ENCODE measurements at places on chromosomes 3 and 15.

DNA sequence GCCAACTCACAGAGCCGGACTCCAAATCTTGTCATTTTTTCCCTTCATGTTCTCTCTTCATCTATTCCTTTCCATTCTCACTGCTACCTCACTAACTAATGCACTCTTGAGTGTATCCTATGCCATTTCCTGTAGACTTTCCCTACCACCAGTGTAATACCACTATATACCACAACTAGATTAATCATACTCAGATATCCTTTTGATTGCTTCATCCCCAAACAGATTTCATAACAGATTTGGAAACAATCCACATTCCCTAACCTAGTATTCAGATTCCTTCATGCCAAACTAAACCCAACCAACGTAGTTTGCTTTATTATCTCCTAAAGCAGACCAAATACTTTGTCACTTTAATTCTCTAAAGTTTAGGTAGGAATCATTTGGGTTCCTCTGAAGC, 2.6 kb upstream of the PLOD2 start:
- peak; percentile 95 for DNase-seq

DNA sequence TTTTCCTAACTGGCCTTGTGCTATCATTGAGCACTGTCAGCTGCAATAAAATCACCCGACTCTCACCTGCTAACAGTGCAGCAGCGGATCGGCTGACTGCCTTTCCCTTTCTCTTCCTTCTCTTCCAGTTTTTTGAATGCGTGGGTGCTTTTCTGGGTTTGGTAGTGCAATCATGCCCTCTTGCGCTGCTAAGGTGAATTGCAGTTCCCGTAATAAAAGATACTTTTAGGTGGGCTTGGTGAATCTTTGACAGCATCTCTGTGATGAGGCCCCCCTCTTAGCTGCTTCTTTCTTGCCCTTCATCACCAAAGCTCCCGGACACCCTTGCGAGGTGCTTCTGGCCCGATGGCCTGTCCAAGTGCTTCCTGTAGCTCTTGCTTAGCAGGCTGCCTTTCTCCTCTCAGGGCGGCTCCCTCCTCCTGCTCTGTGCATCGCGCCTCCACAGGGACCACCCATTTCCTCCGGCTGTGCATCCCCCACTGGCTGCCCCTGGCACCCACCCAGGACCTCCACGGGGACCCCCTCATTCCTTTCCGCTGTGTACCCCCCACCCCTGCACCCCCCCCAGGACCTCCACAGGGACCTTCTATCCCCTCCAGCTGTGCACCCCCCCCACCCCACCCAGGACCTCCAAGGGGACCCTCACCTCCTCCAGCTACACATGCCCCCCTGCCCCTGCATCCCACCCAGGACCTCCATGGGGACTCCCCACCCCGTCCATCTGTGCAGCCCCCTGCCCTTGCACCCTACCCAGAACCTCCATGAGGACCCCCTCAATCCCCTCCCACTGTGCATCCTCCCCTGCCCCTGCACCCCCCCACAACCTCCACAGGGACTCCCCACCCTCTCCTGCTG, 50.8 kb upstream of the RPL32 start:
- peak; percentile 57 for DNase-seq

DNA sequence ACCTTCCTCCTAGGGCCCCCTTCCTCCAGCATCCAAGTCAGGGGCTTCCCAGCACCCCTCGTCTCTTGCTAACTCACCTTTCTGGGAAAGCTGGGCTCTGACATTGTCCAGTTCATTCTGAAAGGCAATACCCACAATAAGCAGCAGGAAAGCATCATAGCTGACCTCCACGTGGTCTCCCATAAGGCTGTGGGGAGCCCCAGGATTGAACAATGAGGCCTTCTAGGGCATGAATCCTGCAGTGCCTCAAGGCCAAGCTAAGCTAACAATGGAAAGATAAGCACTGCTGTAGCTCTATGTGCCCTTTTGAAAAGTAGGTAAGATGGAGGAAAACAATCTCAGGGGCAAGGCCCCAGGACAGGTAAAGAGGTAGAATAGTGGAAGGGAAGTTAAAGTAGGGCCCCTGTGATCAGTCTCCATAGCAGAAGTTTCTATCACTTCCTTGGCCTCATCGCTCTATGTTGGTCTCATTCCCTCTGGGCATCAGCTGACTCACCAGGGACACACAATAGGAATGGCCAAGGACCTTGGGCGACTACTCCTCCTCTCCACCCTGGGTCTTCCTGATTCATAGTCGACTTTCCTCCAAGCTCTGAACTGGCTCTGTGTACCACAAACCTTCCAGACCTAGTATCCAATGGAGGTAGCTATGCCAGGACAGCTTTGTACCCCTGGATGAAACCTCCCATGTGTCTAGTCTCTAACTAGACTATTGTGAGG, 11.7 kb downstream of the TRAIP start:
- DNase-seq = no peak

DNA sequence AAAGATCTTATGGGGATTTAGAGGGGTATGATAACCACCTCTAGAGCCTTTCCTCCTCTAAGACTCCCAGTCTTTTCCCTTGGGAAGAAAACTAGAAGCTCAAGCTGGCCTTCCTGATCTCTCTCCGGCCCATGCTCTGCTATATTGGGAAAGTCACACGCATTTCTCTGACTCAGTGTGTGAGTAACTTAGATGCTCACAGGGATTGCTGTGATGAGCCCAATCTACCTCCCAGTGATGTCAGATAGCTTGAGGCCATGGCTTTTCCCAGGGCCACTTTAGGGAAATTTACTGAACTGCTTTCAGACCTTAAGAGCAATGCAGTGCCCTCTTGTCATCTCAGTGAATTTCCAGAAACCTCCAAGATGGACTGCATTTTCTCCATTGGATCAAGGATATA, 8.6 kb upstream of the ST8SIA2 start:
- DNase-seq = no peak

DNA sequence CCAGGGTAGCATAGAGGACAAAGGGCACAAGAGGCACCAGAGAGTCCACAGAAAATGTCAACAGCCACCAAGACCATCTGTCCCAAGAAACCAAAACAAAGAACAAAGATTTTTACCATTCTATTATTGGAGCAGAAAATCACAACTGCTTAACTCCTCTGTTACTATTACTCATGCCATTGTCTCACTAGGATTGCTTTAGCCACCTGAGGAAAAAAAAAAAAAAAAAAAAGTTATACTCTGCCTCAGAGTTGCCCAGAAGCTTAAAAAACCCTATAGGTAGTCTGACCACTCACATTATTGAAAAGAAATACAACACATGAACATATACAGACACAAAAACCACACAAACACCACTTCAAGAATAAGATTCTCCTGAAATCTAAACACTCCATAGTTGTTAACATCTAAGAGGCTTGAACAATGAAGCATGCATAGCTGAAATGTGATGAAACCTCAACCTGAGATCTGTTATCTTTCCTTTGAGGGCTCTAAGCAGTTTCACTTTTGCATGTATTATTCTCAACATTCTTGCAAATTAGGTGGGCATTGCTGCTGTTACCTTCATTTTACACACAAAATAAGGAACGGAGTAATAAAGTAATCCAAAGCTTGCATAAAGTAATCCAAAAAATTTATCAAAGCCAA, 85.4 kb downstream of the IGSF11 start:
- no peak for DNase-seq
